ENCODE measurements at places on chromosomes 1 and 21. TPM values are rescaled to one million over a fixed set of nuclear protein-coding genes. Genes with fewer than 3 reads are reported as not detected.

The CAMSAP2 gene
- 17.7 TPM for total RNA-seq

The WNT3A gene
- not detected for total RNA-seq

The AVPR1B gene
- total RNA-seq, result not detected

The NMNAT2 gene
- total RNA-seq, result 2.2 TPM

The FCMR gene
- total RNA-seq, result not detected

The YRDC gene
- total RNA-seq, result 4.4 TPM

The ERVH48-1 gene
- not detected for total RNA-seq

The OR2T35 gene
- total RNA-seq, result not detected

The BTBD19 gene
- 7.5 TPM for total RNA-seq

The PLA2G5 gene
- 1.4 TPM for total RNA-seq

The CHIT1 gene
- 0.70 TPM for total RNA-seq

The KCNJ10 gene
- total RNA-seq, result not detected

The CD48 gene
- not detected for total RNA-seq

The SLC9A1 gene
- total RNA-seq, result 1.5 TPM

The PEX14 gene
- total RNA-seq, result 13.6 TPM

The ADORA3 gene
- not detected for total RNA-seq

The MYOG gene
- not detected for total RNA-seq

The ELAVL4 gene
- total RNA-seq, result not detected

The EXO1 gene
- total RNA-seq, result 2.5 TPM

The ALX3 gene
- not detected for total RNA-seq

The KRTAP11-1 gene
- total RNA-seq, result not detected

The LORICRIN gene
- not detected for total RNA-seq

The SLAMF8 gene
- not detected for total RNA-seq

The MCOLN2 gene
- total RNA-seq, result under 0.01 TPM

The NPR1 gene
- total RNA-seq, result 19.8 TPM
